Astrocyte (in vitro differentiated cells and primary cell): ENCODE measurements at places on chromosomes 5 and 9. TPM values are rescaled to one million over a fixed set of nuclear protein-coding genes. Genes with fewer than 3 reads are reported as not detected.

The ACOT12 gene
- 0.09 TPM in 1 of 2 replicates, not detected in the other for total RNA-seq

GRCh38 chr5:149128023-149128875 is 13.0 kb upstream of the ABLIM3 start:
- DNase-seq = no peak

The PTGDS gene
- 5.0 and 5.6 TPM in 2 replicates for total RNA-seq

The PHYHD1 gene
- total RNA-seq = 4.6 and 6.1 TPM in 2 replicates

DNA sequence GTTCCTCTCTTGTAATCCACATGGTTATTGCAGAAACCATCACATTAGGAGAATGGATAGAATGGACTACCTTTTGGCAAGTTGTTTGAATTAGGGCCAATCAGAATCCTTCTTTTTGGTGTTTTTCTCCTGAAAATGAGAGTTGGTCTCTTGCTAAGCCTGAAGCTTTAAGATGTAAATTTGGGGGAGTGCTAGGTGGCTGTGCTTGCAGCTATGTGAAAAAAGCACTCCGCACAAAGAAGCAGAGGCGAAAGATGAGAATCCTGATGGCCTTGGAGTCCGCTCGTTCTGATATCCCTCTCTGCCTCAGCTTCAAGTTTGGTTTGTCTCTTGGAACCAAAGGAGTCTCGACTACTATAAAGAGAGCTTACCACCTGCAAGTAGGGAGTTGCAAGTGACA is 63.6 kb downstream of the INIP start:
- DNase-seq = no peak
